Right hindlimb (tissue), 1 donor: ENCODE measurements at places on chromosomes 5 and 9.
A peak's percentile ranks its signal among the peaks of the same experiment; 100 is the strongest.

DNA sequence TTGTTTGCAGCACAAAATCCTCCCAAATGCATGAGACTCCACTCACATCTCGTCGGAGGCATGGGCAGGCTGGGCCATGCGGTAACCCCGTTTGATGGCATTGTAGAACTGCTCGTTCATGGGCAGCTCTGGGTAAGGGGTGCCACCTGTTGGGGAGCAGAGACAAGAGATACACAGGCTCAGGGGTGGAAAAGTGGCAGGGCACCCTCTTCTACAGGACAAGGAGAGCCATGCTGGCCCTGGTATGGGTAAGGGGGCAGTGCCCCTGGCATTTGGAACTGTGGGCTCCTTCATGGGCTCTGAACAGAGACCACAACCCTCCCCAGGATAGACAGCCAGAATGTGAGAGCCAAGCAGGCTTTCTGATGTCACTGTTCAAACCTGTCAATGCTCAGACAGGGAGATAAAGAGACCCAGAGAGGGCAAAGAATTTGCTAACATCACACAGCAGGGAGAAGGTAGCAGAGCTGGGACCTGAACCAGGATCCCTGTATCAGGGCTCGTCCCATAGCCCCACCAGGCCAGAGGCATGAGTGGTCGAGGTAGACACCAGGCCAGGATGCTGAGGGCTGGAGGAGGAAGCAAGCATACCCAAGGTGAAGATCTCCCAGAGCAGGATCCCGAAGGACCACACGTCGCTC, 33.2 kb upstream of the CSF1R start:
- peak; percentile 16 for DNase-seq

- DNase-seq, result no peak
Observed at GRCh38 chr9:18185196-18185595, 288.8 kb upstream of the ADAMTSL1 start.

- DNase-seq, result no peak
Observed at GRCh38 chr5:66863243-66864170, 267.3 kb downstream of the MAST4 start.

- DNase-seq, result no peak
Observed at GRCh38 chr5:163467682-163468081, 7.2 kb downstream of the HMMR start.

- DNase-seq, result no peak
Observed at GRCh38 chr9:90458485-90458884, 184.1 kb downstream of the DIRAS2 start.

DNA sequence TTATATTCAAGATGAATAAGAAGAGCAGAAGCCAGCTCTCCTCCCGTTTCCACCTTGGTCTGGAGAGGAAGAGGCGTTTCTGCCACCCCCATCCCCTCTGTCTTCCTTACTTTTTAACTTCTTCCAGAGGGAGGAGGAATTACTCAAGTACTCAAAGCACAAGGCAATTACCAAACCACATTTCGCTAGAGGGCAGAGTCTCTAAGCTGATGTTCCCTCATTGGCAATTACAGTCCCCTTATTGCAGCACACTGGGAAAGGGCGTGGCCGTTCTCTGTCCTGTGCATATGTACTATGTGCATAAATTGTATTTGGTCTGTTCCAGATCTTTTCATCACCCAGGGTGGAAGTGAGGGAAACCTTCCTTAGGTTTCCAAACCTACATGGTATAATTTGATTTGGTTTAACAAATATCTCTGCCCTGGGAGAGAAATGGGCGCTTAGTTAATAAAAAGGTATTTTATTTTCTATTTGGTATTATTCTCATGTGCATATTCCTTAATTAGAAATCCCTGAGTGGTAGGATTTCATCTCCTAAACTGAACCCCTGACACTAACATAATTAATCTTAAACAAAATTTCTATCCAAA, 29.8 kb upstream of the ALDOB start:
- DNase-seq, result no peak

DNA sequence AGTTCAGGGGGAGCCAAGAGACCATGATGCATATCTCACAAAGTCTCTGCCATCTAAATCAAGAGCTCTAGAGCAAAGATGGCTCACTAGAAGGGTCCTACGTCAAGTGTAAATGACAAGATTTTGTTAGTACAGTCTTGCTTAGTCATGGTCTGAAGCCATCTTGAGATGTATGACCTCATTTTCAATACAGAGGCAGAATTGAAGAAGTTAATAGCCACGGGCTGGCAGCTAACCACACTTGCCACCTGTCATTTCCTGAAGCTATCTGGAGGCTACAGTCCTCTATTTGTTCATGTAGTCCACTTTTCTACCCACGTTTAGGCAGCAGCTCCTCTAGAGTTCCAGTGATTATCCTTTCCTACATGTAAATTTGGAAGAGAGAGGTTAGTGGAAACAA, 231.7 kb upstream of the CDH12 start:
- DNase-seq, result no peak

GRCh38 chr9:125509476-125509875, 197.5 kb downstream of the MAPKAP1 start:
- DNase-seq, result peak; percentile 44

DNA sequence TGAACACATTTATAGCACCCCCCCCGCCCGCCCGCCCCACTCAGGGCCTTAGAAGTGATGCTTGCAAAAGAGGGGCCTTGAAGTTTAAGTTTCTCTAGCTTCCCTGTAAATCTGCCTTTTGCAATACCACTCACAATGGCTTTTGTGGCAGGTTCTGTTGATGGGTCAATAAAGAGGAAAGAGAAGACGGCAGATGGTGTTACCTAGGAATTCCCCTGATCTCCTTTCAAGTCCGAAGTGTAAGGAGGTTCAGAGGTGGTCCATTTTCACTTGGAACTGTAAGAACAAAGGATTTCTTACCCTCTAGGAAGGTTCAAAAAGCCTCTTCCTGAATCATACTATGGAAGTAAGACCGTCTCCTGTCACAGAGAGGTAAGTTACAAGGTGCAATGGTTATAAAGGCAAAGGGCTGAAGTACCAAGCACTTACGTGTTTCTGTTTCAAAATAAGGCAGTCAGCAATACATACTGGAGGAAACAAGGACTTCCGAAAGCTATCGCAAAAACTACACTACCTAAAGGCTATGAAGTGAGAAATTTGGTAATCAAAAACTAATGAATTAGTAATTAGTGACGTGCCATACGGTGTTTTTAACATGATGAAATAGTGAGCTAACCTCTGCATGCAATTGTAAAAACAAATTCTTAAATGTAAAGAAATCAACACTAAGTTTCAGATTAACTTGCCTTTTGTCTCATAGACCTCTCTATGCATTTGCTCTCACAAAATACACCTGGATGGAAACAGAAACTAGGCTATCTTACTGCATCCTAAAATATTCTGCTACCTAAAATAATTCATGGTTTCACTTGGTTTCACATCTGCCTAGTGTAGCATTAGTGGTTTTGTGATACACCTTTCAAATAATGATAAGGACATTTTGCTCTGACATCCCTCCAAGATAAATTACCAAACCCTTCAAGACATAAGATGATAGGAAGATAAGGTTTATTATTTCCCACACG, 589.4 kb upstream of the FAM174A start:
- DNase-seq, result no peak

DNA sequence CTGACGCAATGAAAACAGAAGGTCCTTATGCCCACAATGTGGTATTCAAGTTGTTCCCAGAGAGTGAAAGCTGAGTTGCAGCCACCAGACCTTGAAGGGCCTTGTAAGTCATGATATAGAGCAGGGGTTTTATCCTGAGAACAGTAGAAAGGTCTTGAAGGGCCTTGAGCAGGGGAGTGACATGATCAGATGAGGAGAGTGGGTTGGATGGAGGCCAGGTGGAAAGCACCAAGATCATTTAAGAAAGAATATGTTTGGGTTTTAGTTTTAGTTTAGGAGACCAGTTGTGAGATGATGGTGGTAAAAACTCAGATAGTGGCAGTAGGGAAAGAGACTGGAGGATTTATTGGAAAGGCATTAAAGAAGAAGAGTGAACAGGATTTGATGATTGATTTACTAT, 5.9 kb downstream of the ITGA2 start:
- no peak for DNase-seq

DNA sequence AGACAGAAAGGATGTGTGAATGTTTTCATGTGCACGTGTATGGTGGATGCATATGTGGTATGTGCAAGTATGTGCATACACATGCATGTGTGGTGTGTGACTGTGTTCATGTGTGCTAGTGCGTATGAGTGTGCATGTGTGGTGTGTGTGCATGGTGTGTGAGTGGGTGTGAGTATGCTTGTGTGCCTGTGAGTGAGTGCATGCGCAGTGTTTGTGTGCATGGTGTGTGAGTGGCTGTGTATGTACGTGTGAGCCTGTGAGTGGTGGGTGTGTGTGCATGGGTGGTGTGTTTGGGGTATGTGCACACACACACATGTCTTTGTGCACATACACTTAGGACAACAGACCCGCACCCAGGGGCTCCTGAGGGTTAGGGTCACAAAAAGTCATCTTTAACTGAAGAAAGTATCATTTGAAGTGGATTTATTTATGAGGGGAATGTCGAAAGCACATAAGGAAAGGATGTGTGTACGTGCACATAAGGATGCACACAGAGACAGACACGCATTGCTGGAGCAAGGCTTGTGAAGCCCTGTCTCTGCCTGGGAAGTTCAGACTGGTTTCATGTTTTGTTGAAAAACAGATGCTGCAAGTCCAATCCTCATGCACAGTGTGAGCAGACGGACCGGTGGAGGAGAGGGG, 237.0 kb downstream of the SYK start:
- no peak for DNase-seq

GRCh38 chr5:82882316-82882715, 194.9 kb downstream of the TMEM167A start:
- DNase-seq, result no peak

DNA sequence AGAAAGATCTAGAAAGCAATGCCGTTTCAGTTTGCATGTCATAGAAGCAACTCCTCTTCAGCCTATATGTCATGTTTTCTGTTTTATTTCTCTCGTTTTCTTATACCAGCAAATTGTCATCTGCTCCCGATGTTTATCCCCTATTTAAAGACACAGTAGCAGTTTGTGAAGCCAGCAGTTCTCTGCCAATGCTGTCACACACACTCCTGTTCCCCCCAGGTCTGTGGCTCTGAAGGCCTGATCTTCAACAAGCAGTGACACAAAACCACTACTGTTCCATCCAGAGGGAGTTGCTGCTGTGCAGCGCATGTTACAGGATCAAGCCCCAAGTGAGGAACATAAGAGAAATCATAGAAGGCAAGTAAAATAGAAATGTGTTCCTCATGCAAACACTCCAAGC, 364.1 kb upstream of the SLC30A5 start:
- DNase-seq, result no peak

DNA sequence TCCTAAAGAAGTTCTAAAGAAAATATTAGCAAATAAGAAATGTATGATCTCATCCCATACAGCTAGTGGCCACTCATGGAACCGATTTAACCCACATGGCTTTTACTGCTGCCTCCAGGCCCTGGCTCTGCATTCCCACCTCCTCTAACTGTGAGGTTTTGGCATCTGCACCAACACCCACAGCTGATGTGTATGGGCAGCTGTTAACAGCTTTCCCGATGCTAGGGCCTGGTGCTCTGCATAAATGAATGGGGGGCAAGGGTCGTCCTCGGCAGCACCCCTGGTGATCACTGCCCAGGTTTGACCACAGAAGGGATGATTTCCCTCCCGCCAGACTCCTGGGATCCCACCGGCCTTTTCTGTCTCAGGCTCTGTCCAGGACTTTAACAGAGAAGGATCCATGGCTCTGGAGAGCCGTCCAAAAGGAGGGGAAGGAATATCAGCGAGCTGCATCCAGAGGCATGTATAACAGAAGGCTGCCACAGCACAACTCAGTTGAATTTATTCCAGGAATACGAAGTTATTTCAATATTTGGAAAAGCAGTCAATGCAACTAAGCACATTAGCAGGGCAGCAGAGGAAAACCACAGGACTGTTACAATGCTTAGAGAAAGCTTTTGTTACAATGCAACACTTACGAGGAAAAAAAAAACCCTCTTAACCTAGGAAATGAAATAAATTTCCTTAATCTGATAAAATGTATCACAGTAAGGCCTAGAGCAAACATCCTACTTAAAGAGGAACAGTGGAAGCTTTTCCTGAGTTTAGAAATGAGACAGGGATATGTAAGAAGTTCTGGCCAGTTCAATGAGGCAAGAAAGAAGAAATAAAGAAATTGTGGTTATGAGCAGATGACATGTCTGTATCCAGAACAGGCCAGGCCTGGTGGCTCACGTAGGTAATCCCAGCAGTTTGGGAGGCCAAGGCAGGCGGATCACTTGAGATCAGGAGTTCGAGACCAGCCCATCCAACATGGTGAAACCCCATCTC, 63.1 kb downstream of the NACC2 start:
- peak; percentile 61 for DNase-seq

DNA sequence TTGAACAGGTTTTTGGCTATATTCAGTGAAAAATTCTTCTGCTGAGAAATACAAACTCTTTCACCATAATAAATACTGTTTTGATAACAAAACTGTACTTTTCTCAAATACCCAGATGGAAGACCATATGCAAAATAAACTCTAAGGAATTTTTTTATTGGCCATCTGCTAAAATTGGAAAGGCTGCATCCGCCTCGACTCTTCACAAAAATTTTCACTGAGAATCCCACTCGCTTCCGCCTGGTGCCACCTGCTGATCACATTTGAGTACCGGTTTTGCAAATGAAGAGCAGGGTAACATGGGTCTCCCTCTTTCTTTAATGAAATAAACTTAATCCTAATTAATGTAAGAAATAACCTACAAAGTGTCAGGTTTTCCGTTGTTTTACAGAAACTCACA, 76.4 kb downstream of the TTLL11 start:
- DNase-seq, result peak; percentile 66

DNA sequence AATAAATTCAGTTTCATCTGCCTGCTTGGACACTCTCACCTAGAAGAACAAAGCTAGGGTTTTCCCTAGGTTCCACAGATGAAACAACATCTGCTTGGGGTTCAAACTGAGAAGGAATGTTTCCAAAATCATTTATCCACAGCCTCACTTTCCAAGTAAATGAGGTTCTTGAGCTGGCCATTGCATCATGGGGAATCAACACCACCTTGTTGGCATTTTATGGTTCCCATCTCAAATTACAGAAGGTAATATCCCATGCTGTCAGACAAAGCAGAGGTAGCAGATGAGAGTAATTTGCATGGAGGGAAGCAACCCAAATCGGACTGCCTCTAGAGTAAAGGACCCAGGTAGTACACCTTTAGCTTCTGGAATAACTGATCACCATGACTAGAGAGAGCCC, 10.5 kb upstream of the NR4A3 start:
- DNase-seq, result no peak

GRCh38 chr5:38478878-38479277, 77.6 kb downstream of the LIFR start:
- DNase-seq, result no peak

- peak; percentile 63 for DNase-seq
Observed at GRCh38 chr9:94928691-94929368, 202.3 kb downstream of the AOPEP start.

DNA sequence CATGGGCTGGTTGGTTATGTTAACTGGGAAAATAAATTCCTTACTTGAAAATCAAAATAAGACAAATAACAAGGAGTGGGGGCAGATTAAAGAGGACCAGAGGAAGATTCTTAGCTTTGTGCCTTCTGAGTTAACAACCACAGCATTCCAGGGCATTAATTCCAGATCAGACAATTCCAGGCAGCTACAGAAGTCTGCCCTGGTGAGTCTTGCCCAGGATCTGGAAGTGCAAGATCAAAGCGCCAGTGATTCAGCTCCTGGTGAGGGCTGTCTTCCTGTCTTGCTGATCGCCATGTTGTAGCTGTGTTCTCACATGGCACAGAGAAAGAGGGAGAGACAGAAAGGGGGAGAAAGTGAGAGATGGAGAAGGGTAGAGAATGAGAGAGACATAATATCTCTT, 65.6 kb downstream of the ANXA2R start:
- DNase-seq, result no peak
